ENCODE measurements at places on chromosomes 4 and X. TPM values are rescaled to one million over a fixed set of nuclear protein-coding genes. Genes with fewer than 3 reads are reported as not detected.

- H3K4me3 ChIP-seq = no peak overlapping the region
- no peak overlapping the region for H3K27ac ChIP-seq
- no peaks in the 10 kb centered on the region for H3K4me1 ChIP-seq
- no peaks in the 10 kb centered on the region for H3K27me3 ChIP-seq
- DNase-seq = no peak
These were observed 213.2 kb downstream of the RASL11B start for GRCh38 chr4:53075162-53075785.

DNA sequence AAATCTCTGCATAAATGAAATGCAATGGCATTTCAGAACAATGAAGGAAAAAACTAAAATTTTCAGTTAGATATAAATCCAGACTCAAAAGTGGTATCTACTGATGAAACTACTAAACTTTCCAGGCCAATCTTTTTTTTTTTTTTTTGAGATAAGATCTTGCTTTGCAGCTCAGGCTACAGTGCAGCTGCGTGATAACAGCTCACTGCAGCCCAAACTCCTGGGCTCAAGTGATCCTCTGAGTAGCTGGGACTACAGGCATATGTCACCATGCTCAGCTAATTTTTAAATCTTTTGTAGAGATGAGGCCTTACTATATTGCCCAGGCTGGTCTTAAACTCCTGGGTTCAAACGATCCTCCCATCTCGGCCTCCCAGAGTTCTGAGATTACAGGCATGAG is 1228.2 kb upstream of the ADGRL3 start:
- H3K36me3 ChIP-seq = no peaks in the 10 kb centered on the region
- no peaks in the 10 kb centered on the region for H3K4me1 ChIP-seq
- H3K27me3 ChIP-seq = no peaks in the 10 kb centered on the region
- no peak for DNase-seq
- no peak overlapping the region for H3K4me3 ChIP-seq

GRCh38 chr4:169037506-169037905 is 27.5 kb upstream of the CBR4 start:
- H3K4me3 ChIP-seq = no peak overlapping the region
- peaks cover 6% of the 10 kb centered on the region for H3K4me1 ChIP-seq
- DNase-seq = no peak

- peaks cover 10% of the 10 kb centered on the region for H3K36me3 ChIP-seq
- no peak overlapping the region for H3K27ac ChIP-seq
- H3K4me1 ChIP-seq = peaks cover 18% of the 10 kb centered on the region
- H3K27me3 ChIP-seq = no peaks in the 10 kb centered on the region
- no peak overlapping the region for H3K4me3 ChIP-seq
- no peak for DNase-seq
These were observed 82.4 kb upstream of the PACRGL start for GRCh38 chr4:20617678-20618396.

DNA sequence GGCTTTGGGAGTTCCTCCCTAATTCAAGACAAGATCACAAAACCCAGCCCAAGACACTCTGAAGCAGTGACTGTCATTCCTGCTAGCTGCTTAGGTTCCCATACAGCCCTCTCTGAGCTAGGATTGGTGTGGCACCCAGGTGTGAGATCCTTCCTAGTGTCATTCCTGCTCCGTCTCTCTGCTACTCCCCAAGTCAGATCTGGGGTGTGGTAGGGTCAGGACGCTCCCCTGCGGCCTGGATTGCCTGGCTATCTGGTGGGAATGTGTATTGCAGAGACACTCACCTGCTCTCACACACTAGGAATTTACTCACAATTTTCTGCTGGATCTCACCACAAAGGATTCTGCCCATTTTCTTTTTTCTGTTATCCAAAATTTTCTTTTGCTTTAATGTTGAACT is 560.8 kb upstream of the ATOH1 start:
- H3K4me3 ChIP-seq = no peak overlapping the region
- no peaks in the 10 kb centered on the region for H3K36me3 ChIP-seq
- no peak overlapping the region for H3K27ac ChIP-seq
- no peak for DNase-seq
- H3K4me1 ChIP-seq = no peaks in the 10 kb centered on the region
- peaks cover 3% of the 10 kb centered on the region for H3K27me3 ChIP-seq

- H3K4me1 ChIP-seq = peaks cover 41% of the 10 kb centered on the region
- peaks cover 14% of the 10 kb centered on the region for H3K36me3 ChIP-seq
- H3K27ac ChIP-seq = peak overlapping the region; percentile 78
- DNase-seq = no peak
These were observed 56.8 kb downstream of the PCDH7 start for GRCh38 chr4:30776921-30777415.

- no peak overlapping the region for H3K27ac ChIP-seq
- DNase-seq = no peak
- peaks cover 5% of the 10 kb centered on the region for H3K36me3 ChIP-seq
- no peaks in the 10 kb centered on the region for H3K27me3 ChIP-seq
These were observed 18.4 kb upstream of the TBC1D1 start for GRCh38 chr4:37872310-37872988.

GRCh38 chr4:151356510-151356909 is 31.1 kb upstream of the SH3D19 start:
- H3K36me3 ChIP-seq = no peaks in the 10 kb centered on the region
- no peaks in the 10 kb centered on the region for H3K27me3 ChIP-seq
- H3K4me1 ChIP-seq = no peaks in the 10 kb centered on the region
- H3K4me3 ChIP-seq = no peak overlapping the region

- H3K27me3 ChIP-seq = no peaks in the 10 kb centered on the region
- no peaks in the 10 kb centered on the region for H3K36me3 ChIP-seq
- peaks cover 72% of the 10 kb centered on the region for H3K4me1 ChIP-seq
- no peak overlapping the region for H3K4me3 ChIP-seq
These were observed 239.0 kb upstream of the JADE1 start for GRCh38 chr4:128570387-128570975.

DNA sequence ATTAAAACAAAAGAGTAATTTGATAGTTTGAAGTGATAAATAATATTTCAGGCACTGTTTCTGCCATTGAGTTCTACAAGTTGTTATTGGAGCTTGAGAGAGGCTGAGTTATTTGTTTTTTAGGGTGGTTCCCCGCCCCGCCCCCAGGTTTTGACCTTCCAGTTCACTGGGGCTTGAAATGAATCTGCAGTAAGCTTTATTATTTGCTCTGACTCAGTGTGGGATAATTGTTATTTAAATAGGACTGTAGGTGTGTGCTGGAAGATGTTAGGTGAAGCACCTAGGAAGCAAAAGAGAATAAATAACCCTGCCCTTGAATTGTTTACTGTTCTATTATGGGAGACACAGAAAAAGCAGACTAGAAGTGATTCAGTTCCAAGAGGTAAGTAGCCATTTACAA is 81.2 kb upstream of the KCNIP4 start:
- no peaks in the 10 kb centered on the region for H3K4me1 ChIP-seq
- no peak overlapping the region for H3K4me3 ChIP-seq
- peaks cover 12% of the 10 kb centered on the region for H3K27me3 ChIP-seq

DNA sequence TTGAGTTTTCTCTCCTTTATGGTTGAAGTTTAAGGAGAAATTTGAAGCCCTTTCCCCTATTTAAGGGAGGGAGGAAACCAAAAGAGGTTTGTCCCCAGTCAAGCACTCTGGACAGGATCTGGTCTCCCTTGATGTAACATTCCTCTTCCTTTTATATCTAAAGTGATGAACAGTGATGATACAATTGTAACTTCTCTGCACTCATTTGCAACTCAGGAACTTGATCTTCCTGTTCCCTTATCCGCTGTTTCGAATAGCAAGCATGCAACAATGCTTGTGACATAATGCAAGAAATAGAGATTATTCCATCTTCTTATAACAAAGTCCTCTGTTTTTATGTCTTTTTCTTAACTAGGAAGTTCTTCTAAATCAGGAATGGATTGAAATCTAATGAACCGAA is 18.3 kb downstream of the ALPK1 start:
- peaks cover 3% of the 10 kb centered on the region for H3K36me3 ChIP-seq
- H3K27ac ChIP-seq = no peak overlapping the region
- peaks cover 11% of the 10 kb centered on the region for H3K27me3 ChIP-seq

DNA sequence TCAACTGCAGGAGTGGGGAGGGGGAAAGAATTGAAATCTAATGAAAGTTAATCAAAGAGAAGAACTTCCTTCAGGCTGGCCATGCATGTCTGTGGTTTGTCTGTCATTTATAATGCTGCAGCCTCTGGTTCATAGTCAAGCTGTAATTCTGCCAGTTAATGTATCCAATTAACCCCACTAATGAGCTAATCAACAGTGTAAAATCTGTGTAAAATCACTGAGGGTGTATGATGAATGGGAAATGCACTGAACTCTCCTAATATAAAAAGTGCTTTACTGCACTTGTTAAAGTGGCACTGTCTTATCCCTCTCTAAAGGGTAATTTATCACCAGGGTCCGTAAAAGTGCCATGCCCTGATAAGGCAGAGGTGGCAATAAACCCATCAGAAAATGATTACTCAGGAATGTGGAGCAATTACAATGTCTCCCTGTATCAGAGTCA is 798.1 kb downstream of the PDHA2 start:
- H3K36me3 ChIP-seq = no peaks in the 10 kb centered on the region
- no peak for DNase-seq
- H3K27ac ChIP-seq = no peak overlapping the region
- H3K27me3 ChIP-seq = peaks cover 6% of the 10 kb centered on the region
- H3K4me1 ChIP-seq = no peaks in the 10 kb centered on the region

MAPK10 gene
- 19.2 TPM for total RNA-seq

ERVMER34-1 gene
- total RNA-seq = 0.26 TPM

DEFB131A gene
- not detected for total RNA-seq

C4orf50 gene
- total RNA-seq = not detected

HPGD gene
- not detected for total RNA-seq

CITED1 gene
- total RNA-seq = 1.1 TPM

CXCL8 gene
- total RNA-seq = 32.4 TPM

RBM47 gene
- 0.11 TPM for total RNA-seq

MAP7D2 gene
- 0.10 TPM for total RNA-seq

PGK1 gene
- total RNA-seq = 157 TPM
